ENCODE measurements at places on chromosomes 1 and 21.
A peak's percentile ranks its signal among the peaks of the same experiment; 100 is the strongest.

DNA sequence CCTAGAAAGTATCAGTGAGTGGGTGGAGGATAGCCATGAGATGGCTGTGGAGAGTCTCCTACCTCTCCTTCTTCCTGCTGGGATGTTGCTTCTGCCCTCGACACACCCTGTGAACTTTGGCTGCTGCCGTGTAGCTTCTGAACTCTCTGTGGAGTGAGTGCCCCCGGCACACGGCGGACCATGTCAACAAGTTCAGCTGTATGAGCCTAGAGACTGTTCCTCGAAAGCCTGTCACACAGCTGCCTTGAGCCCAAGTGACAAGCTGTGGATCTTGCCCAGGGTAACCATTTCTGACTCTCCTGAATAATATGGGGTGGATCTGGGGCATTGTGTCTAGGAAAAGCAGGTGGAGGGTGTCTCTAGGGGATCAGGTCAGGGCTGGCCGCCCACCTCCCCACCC, 143.2 kb downstream of the NOS1AP start:
- no peak for DNase-seq

GRCh38 chr1:214862421-214862820, 220.1 kb upstream of the KCNK2 start:
- DNase-seq, result no peak

DNA sequence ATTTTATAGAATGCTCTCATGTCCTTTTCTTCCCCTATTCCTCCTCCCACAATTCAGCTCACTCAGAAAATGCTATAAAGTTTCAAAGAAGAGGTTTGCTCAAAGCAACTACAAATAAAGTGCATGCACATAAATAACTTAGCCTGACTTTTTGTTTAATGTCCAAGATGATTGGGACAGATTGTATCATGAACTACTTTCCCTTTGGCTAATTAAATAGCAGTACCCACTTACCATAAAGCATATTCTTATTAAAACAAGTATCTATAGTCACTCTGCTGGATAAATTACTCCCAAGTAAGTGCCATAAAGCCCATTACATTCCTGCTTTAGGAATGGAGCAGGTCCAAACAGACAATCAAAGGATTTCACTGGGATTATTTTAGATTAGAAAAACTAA, 576.0 kb downstream of the LMO4 start:
- DNase-seq, result no peak

- DNase-seq, result no peak
These were observed 326.5 kb upstream of the PROX1 start for GRCh38 chr1:213661302-213661701.

GRCh38 chr1:3978990-3979325, 78.9 kb upstream of the C1orf174 start:
- DNase-seq, result no peak

- DNase-seq, result no peak
These were observed 587.3 kb downstream of the NEGR1 start for GRCh38 chr1:71695084-71695483.

GRCh38 chr1:231161667-231162296, at the start of gene TRIM67:
Gene TRIM67, plus strand, starts transcription at chr1:231162058. Its CDS starts 912 bp downstream, at chr1:231162970.
- DNase-seq, result no peak

DNA sequence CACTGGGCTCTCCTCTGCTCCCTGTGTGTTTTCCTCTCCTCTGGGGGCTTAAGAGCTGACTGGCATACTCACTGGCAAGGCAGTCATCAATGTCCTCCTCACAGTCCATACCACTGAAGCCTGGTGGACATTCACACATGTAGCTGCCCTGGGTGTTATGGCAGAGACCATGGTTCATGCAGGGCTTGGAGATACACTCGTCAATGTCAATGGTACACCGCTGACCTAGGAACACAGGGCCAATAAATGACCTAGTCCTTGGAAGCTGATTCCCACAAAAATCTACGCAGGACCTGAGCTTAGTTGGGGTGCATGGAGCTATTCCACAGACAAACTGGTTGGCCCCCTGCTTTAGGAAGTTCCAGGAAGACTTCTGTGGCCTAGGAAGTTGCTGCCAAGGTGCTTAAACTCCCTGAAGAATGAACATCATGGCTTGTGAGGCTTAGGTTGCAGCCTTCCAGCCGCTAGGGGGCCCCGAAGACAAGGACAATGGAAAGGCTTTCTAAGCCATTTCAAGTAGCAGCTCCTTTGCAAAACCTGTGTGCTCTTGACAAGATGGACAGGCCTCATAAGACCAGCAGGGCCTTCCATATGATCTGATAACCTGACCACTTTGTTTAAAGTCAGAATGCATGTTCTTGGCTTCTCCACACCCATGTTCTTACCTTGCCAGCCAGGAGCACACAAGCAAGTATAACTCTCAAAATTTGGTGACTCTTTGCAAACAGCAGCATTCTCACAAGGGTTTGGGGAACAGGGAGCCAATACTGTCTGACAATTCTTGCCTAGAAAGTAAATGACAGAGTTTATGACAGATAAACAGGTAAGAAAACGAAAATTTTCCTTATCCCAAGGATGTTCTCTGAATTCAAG, 52.3 kb upstream of the ADAM30 start:
- peak; percentile 66 for DNase-seq

DNA sequence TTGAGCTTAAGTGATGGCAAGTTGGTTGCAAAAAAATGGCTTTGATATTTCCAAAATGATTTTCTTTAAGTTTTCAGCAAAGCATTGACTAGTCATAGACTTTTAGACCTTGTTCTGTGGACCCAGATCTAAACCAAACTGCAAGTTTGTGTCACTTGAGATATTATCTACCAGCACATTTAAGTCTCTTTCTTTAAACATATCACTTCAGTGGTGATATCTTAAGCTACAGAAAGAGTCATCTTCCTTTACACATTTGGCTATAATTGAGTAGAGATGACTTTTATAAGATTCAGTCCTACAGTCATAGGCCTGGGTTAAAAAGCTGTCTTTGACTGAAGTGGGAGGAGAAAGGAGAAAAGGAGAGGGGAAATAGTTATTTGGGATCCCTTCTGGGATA, 95.2 kb downstream of the RUNX1 start:
- no peak for DNase-seq

DNA sequence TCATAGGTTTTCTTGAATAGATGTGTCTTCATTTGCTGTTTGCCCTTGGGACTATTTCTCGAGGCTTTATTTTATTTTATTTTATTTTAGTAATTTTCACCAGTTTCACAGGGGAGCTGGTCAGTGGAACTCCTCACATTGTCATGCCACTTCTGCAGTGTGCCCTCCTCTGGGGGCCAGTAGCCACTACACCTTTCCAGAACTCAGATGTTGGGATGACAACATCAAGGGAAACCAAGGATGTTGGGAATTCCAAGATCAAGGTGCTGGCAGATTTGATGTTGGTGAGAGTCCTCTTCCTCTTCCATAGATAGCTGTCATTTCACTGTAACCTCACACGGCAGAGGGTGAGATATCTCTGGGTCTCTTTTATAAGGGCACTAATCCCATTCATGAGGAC, 35.5 kb downstream of the SLC26A9 start:
- no peak for DNase-seq

GRCh38 chr21:43193651-43194302, 25.0 kb downstream of the CRYAA start:
- no peak for DNase-seq

DNA sequence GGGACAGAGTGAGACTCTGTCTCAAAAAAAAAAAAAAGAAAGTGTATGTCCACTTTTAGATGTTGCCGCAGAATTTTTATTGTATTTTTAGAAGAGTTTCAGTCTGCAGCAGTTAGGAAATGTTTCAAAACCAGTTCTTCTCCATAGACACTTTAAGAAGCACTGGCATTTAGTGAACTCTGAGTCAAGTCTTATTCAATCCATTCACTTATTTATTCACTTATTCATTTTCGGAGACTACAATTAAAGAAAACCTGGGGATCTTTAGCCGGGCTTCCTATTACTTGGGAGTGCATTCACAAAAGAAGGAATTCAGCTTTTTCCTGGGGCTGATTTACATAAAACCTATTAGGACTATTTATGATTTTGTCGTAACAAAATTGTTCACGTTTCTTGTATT, 12.3 kb downstream of the RCAN3 start:
- no peak for DNase-seq

DNA sequence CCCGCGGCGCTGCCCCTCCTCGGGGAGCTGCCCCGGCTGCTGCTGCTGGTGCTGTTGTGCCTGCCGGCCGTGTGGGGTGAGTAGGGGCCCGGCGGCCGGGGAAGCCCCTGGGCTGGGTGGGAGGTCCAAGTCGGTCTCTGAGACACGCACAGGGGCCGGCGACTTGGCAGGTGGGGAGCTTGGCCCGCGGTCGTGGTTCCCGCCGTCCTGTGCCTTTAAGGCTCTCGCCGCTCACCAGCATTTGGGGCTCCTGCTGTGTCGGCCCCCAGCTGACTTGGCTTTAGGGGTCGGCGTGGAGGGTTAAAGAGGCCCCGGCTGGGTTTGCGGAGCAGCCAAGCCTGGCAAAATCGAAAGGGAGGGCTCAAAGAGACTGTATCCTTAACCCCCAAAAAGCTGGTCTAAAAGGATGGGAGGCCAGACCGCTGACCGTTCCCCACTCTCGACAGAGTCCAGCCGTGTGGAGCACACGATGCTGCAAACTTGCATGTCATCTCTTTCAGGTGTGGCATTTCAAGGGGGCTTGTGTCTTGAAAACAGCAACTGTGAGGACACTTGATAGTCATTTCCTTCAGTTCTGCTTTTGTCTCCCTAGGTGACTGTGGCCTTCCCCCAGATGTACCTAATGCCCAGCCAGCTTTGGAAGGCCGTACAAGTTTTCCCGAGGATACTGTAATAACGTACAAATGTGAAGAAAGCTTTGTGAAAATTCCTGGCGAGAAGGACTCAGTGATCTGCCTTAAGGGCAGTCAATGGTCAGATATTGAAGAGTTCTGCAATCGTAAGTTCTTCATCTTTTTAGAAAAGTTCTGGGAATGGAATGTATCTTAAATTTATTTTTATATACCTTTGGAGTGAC, 540 bp downstream of the CD55 start:
- DNase-seq, result no peak

DNA sequence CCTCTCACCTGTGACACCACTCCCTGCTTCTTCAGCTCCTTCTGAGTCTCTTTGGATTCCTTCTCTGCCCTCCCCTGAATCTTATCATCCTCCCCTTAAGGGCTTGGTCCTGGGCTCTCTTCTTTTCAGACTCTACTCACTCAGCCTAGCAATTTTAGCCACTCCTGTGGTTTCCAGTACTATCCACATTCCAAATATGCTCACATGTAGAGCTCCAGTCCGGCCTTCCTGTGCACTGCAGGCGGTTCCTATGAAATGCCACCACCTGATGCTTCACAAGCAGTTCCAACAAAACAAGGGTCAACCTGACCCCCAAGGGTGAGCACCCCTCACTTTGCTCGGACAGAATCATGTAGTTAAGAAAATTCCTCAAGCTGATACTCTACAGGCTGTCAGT, 35.9 kb downstream of the MAB21L3 start:
- DNase-seq, result no peak

DNA sequence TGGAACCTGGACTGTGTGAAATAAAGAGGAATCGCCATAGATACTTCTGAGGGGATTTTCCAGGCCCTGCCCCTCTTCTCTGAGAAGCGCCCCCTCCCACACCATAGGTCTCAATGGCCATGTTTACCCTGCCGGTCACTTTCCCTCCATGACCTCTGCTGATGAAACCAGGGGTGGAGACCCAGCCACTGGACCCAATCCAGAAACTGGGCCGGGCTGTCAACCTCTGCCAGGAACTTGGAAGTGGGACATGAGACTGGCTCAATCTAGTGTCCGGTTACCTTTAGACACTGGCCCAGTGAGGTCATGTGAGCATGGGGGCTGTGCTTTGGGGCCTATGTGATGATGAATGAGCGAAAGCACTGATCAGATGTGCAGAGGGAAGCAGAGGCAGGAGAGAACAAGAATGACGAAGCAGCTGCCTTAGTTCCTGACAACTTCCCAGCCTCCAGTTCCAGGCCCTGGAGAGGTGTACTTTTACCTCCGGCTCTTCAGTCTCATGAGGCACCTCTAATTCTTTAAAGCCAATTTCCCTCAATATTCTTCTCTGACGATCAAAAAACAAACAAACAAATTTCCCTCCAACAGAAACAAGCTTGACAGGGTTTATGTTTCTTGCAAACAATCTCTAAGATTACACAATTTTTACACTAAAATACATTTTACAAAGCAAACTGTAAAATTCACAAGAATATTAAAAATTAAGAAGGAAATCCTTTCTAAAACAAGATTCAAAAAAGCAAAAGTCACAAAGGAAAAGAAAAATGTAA, 4.9 kb downstream of the ASAP3 start:
- no peak for DNase-seq

GRCh38 chr1:218345673-218346390, 696 bp downstream of the TGFB2 start:
- peak; percentile 36 for DNase-seq

DNA sequence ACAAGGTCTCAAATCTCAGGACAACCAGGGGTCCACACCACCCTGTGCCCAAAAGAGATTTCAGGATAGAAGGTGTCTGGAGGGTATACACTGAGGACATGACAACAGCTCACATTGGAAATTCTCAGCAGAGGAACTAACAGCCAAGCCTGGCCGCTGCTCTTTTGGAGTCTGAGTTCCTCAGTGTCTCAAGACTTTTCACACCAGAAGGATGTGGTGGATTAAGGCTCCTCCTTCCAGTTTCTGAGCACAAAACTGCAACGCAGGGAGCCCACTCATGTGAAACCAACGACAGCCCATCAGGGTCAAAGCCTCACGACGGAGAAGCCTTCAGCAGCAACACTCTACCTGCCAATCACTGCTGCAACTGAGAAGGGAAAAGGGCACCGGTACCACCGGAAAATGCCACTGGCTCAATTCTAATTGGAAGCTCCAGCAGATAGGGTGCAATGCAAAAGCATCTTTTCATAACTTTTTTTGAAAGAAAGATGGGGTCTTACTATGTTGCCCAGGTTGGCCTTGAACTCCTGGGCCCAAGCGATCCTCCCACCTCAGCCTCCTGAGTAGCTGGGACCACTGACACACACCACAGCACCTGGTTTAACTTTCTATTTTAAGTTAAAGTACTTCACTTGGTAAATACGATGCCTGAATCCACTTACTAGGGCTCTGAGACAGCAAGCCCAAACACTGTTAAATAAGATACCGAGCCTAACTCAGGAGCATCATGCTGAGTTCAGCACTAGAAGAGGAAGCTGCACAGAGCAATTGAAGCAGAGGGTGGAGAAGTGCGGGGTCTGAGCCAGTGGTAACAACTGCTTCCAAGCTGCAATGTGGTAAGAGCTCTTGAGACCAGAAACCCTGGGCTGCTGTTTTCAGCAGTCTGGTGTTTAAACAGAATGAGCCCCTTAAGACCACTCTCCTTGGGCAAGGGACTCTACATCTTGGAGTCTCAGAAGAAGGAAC, 7.8 kb downstream of the CAPZB start:
- DNase-seq, result no peak

GRCh38 chr1:229856009-229856650, 210.9 kb upstream of the GALNT2 start:
- peak; percentile 27 for DNase-seq

- no peak for DNase-seq
These were observed 17.6 kb downstream of the RNU5D-1 start for GRCh38 chr1:44713321-44713781.
